Astrocyte (in vitro differentiated cells and primary cell): ENCODE measurements at places on chromosomes 7 and 10. TPM values are rescaled to one million over a fixed set of nuclear protein-coding genes. Genes with fewer than 3 reads are reported as not detected.

GRCh38 chr10:106301146-106301545 lies 863.4 kb downstream of the SORCS1 start:
- H3K27me3 ChIP-seq = no peaks in the 10 kb centered on the region
- no peak overlapping the region for H3K4me3 ChIP-seq
- H3K27ac ChIP-seq = no peak overlapping the region
- DNase-seq = no peak

DNA sequence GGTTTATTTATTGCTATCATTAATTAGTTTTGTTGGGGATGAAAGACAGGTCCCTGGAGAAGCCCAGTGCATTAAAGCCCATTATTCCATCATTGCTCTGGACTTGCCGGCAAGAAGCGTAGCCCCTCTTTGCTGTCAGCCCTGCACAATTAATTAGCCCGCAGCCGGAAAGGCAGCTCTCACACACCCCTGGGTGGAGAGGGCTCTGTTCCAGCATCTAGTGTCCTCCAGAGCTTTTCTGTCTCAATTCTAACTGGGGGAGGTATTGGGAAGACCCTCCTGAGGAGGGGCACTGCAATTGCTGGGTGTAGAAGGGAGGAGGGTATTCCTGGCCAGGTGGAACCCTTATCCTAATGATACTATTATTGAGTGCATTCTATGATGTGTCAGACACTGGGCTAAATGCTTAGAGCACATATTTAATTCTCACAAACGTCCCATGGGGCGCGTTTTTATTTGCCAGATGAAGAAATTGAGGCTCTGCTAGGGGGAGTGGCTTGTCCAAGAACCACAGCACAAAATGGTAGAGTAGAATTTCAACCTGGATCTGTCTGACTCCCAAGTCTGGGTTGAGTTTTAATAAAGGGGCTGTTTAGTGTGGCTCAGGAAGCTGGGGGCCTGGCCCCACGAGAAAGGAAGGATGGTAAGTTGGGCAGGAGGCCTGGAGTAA lies 148.1 kb upstream of the PCBD1 start:
- no peaks in the 10 kb centered on the region for H3K36me3 ChIP-seq
- H3K4me3 ChIP-seq = no peak overlapping the region
- H3K27me3 ChIP-seq = peaks cover 9% of the 10 kb centered on the region
- no peak overlapping the region for H3K27ac ChIP-seq
- H3K4me1 ChIP-seq = no peaks in the 10 kb centered on the region
- DNase-seq = no peak

DNA sequence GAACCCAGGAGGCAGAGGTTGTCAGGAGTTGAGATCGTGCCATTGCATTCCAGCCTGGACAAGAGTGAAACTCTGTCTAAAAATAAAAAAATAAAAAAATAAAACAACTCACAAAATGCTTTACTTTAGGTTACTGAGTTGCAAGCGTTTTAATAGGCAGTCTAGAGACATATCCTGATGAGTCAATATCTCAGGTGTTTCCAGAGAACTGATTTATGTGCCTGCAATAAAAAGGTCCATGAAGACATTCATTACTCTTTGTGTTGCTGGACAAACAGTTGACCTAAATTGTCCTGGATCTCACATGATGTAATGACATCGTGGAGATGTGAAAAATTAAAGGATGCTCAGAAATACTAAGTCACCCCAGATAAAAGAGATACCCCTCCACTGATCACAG lies 31.5 kb downstream of the CDNF start:
- H3K27ac ChIP-seq = no peak overlapping the region
- H3K4me1 ChIP-seq = no peaks in the 10 kb centered on the region
- peaks cover 2% of the 10 kb centered on the region for H3K27me3 ChIP-seq

DNA sequence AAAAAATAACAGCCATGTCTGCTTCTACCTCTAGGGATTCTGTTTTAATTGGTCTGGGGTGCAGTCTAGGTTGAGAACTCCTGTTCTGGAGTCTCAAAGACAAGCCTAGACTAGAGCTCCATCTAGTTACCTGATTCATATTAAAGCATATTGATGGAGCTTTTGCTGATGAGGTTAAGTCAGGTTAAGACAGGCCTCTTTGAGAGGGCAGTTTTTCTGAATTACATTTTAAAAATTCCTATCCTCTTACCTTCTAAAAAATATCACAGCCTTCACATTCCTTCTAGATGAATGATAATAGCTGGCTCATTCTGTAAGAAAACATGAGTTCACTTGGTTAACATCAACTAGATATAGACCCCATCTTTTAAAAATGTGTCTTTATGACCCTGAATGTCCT lies 28.9 kb downstream of the MGAM start:
- no peaks in the 10 kb centered on the region for H3K36me3 ChIP-seq
- DNase-seq = peak; percentile 39
- no peaks in the 10 kb centered on the region for H3K27me3 ChIP-seq
- no peak overlapping the region for H3K4me3 ChIP-seq
- peaks cover 3% of the 10 kb centered on the region for H3K4me1 ChIP-seq

DNA sequence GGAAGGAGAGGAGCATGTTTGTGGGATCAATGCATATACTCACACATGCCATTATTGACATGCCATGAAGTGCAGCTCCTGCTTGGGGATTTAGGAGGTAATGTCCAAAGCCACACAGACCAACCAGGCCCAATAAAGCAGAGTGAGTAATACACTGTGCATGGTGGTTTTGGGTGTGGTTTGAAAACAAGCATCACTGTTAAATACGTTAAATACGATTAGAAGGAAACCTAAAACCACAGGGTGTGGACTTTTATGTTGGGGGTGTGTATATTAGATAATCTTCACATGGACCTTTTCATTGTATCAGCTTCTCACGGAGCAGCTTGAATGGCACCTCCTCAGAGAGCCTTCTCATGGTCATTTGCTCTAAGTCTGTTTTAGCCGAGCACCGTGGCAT lies 10.4 kb upstream of the EIF3A start:
- peaks cover 9% of the 10 kb centered on the region for H3K4me1 ChIP-seq
- H3K27ac ChIP-seq = no peak overlapping the region
- H3K27me3 ChIP-seq = peaks cover 4% of the 10 kb centered on the region
- no peak overlapping the region for H3K4me3 ChIP-seq
- no peaks in the 10 kb centered on the region for H3K36me3 ChIP-seq

- H3K4me3 ChIP-seq = no peak overlapping the region
- H3K27ac ChIP-seq = no peak overlapping the region
- H3K36me3 ChIP-seq = no peaks in the 10 kb centered on the region
- H3K27me3 ChIP-seq = no peaks in the 10 kb centered on the region
- H3K4me1 ChIP-seq = no peaks in the 10 kb centered on the region
- no peak for DNase-seq
Observed at GRCh38 chr10:16544099-16544498, 22.4 kb upstream of the C1QL3 start.

DNA sequence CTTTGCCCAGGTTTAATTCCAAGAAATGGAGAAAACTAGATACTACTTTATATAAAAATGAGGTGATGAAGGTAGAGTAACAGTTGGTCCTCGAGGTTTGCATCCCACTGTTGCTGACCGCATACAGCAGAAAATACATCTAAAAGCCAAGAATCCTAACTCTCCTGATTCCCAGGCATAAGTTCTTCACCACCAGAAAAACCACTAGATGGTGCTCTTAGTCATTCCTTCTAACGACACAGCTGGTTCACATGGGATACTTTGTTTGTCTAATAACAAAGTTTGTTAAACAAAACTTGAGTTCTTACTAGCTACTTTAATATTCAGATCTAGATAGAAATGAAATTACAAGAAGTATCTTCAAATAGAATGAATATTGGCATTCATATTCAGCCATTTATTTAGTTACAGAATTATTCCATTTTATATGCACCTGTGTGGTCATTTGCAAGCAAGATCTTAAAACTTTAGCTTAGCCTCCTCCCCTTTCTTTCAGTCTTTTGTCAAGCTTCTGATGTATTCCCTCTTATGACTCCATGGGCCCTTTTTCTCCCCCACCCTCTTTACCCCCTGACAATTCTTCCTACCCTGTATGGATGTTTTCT lies 54.1 kb upstream of the CYP26C1 start:
- no peak overlapping the region for H3K27ac ChIP-seq
- H3K36me3 ChIP-seq = no peaks in the 10 kb centered on the region
- H3K4me1 ChIP-seq = no peaks in the 10 kb centered on the region

- H3K4me1 ChIP-seq = no peaks in the 10 kb centered on the region
- DNase-seq = peak; percentile 97
- no peaks in the 10 kb centered on the region for H3K36me3 ChIP-seq
- H3K4me3 ChIP-seq = no peak overlapping the region
- peaks cover 9% of the 10 kb centered on the region for H3K27me3 ChIP-seq
- H3K27ac ChIP-seq = no peak overlapping the region
Observed at GRCh38 chr10:75475460-75476182, 44.2 kb downstream of the LRMDA start.

DNA sequence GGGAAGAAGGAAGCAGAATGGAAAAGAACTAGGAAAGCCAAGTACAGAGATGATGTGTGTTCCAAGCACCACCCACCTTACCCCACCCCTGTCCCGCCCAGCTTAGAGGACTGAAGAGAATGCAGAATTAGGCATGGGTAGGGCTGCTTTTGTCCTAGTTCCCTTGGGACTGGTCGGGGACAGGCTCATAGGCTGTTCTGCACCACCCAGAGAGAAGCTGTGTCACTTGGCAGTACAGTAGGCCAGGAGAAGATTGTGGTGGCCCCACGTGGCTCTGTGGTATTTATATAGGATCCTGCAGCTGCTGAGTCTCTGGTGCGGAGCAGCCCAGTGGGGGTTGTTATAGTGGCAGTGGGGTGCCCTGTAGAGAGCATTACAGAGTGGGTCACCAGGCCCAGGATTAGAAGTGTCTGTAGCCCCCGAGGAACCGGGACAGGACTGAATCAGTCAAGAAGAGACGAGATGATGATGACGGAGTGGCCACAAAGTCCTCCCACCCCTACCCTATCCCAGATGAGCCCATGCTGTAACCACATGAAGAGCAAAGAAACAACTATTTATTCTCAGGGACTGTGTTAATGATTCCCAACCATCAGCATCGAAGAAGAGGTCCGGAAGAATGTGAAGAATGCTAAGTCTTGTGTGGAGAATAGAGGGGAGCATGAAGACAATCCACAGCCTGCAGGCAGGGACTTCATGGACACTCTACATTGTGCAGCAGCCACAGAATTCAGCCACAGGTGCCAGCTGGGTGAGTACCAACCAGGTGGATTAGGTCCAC lies 88.9 kb downstream of the C1GALT1 start:
- no peak for DNase-seq
- no peaks in the 10 kb centered on the region for H3K4me1 ChIP-seq
- H3K36me3 ChIP-seq = no peaks in the 10 kb centered on the region
- no peaks in the 10 kb centered on the region for H3K27me3 ChIP-seq

DNA sequence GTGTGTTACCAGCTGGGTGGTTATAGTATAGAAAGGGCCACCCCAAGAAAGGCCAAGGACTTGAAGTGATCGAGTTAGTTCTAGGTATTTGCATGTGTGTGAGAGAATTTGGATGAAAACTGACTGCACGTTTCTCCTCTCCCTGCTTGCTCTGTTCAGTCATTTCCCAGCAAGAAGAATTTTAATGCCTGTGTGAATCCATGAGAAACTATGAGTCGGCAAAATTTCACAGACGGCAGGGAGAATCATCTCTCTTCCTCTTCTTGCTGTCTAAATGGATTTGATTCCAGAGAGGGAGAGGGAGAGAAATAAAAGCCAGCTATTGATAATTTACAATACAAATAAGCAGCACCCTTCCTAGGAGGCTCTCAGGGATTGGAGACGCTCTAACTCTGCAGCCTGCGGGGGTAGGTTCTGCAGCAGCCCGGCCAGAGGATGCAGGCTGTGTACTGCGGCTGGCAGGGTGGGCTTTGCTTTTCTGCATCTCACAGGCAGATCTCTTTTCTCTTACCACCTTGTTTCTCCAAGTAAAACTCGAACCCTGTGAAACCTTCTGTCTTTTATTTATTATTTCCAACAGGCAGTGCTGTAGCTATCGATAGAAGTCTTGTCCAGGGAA lies 183.6 kb downstream of the TCF7L2 start:
- peaks cover 13% of the 10 kb centered on the region for H3K4me1 ChIP-seq
- no peak overlapping the region for H3K27ac ChIP-seq
- H3K27me3 ChIP-seq = no peaks in the 10 kb centered on the region
- peak; percentile 70 for DNase-seq
- no peaks in the 10 kb centered on the region for H3K36me3 ChIP-seq

- no peaks in the 10 kb centered on the region for H3K27me3 ChIP-seq
- no peaks in the 10 kb centered on the region for H3K4me1 ChIP-seq
- no peak overlapping the region for H3K4me3 ChIP-seq
- H3K36me3 ChIP-seq = no peaks in the 10 kb centered on the region
- H3K27ac ChIP-seq = no peak overlapping the region
- no peak for DNase-seq
Observed at GRCh38 chr7:27514861-27515260, 147.8 kb downstream of the HIBADH start.

GRCh38 chr10:15609246-15609645 lies 110.5 kb downstream of the ITGA8 start:
- no peaks in the 10 kb centered on the region for H3K27me3 ChIP-seq
- no peaks in the 10 kb centered on the region for H3K36me3 ChIP-seq
- H3K4me1 ChIP-seq = no peaks in the 10 kb centered on the region

GRCh38 chr10:98576096-98576495 lies 129.4 kb upstream of the HPS1 start:
- no peak for DNase-seq
- no peaks in the 10 kb centered on the region for H3K27me3 ChIP-seq
- H3K4me3 ChIP-seq = no peak overlapping the region

SH2B2 gene
- total RNA-seq = 3.4 and 5.6 TPM in 2 replicates

DNMBP gene
- total RNA-seq = 17.7 and 24.8 TPM in 2 replicates

GPER1 gene
- total RNA-seq = 13.7 and 17.4 TPM in 2 replicates

CH25H gene
- 0.22 and 0.34 TPM in 2 replicates for total RNA-seq

PAPSS2 gene
- 48.6 and 58.5 TPM in 2 replicates for total RNA-seq

PTF1A gene
- total RNA-seq = not detected in 2 replicates

EEPD1 gene
- 4.9 and 5.4 TPM in 2 replicates for total RNA-seq

ODAD2 gene
- total RNA-seq = 0.48 and 0.96 TPM in 2 replicates

DYNC1I1 gene
- total RNA-seq = 3.2 TPM in 2 replicates

LIPM gene
- total RNA-seq = not detected in 2 replicates
